ENCODE measurements at places on chromosomes 16 and 17. TPM values are rescaled to one million over a fixed set of nuclear protein-coding genes. Genes with fewer than 3 reads are reported as not detected.

- no peak overlapping the region for H3K27ac ChIP-seq
- no peaks in the 10 kb centered on the region for H3K36me3 ChIP-seq
- H3K27me3 ChIP-seq = no peaks in the 10 kb centered on the region
- no peak for DNase-seq
- no peak overlapping the region for H3K4me3 ChIP-seq
These were observed 23.6 kb upstream of the GPRC5C start for GRCh38 chr17:74408262-74408661.

DNA sequence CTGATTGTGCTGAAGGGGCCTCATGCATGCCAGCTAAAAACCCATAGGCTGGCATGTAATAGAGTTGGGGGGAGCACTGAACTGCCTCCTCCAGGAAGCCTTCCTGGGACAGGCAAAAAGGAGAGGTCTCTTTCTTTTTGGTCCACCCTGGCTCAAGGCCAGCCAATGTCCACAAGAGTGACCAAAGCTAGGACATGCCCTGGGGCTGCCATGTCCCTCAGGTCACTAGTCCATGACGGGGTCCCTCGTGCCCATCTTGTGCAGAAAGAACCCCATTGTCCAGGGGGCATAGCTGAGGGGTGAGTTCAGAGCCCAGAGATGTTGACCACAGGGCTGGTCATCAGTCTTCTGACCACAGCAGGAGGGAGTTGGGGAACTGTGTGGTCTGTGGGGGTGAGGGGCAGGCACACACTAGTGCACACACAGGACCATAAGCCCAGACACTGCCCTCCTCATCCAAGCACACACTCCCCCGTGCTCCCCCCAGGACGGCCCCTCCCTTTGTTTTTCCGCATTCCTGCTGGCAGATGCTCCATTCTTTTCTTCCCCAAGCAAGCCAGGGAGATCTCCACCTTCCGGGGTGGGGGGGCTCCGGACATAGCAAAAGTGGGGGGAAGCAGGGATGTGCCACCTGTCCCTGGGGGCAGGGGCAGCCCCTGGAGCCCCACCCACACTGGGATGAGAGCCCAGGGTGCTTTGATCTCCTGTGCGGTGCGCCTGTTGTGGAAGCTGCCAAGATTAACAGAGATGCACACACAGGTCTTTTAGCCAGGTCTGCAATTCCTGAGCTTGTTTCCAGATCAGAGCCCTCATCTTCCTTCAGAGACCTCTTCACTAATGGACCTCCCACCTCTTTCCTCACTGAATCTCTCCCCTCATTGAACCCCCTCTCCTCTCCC is 25.2 kb upstream of the PHB1 start:
- H3K4me3 ChIP-seq = no peak overlapping the region
- no peaks in the 10 kb centered on the region for H3K36me3 ChIP-seq
- no peaks in the 10 kb centered on the region for H3K4me1 ChIP-seq
- no peak for DNase-seq
- H3K27ac ChIP-seq = no peak overlapping the region

DNA sequence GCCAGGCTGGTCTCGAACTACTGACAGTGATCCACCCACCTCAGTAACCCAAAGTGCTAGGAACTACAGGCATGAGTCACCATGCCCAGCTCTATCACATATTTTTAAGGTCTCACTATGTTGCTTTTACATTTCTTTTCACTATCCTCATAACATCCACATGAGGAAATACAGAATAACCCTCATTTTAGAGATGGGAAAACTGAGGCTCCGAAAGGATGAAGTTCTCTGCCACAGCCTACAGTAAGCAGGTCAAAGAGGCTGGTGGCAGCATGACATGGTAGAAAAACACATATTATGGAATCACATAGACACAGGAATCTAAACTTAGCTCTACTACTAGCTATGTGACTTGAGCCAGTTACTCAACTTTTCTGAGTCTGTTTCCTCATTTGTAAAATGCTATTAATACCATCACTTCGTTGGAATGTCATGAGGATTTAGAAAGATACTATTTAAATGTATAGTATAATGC is 32.2 kb downstream of the APPBP2 start:
- H3K27ac ChIP-seq = no peak overlapping the region
- H3K4me3 ChIP-seq = no peak overlapping the region
- H3K27me3 ChIP-seq = no peaks in the 10 kb centered on the region

The ABCA6 gene
- total RNA-seq = 73.2 TPM

The COX10 gene
- 27.5 TPM for total RNA-seq
